ENCODE measurements at places on chromosomes 11 and 22.

- DNase-seq = no peak
Observed at GRCh38 chr11:102552020-102552419, 21.5 kb upstream of the MMP7 start.

GRCh38 chr22:32339190-32340012 lies 18.3 kb upstream of the RFPL3 start:
- DNase-seq = no peak

- DNase-seq = no peak
Observed at GRCh38 chr11:12430351-12430750, 53.0 kb downstream of the PARVA start.

GRCh38 chr22:26767351-26768155 lies 110.2 kb downstream of the MIAT start:
- no peak for DNase-seq

DNA sequence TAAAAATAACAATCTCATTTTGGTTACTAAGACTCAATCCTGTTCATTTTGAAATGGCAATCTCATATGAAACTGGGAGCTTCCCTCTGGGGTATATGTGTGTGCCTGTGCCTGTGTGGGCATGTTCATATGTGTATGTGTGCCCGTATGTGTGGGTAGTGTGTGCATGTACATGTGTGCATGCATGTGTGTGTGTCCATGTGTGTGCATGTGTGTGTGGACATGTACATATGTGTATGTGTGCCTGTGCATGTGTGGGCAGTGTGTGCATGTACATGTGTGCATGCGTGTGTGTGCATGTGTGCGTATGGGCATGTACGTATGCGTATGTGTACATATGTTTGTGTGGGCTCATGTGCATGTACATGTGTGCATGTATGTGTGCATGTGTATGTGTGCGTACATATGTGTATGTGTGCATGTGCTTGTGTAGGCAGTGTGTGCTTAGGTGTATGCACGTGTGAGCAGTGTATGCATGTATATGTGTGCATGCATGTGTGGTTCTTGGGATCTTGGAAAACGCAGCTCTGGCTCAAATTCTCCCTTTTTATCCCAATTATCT lies 24.5 kb upstream of the CACNG2 start:
- DNase-seq = no peak

DNA sequence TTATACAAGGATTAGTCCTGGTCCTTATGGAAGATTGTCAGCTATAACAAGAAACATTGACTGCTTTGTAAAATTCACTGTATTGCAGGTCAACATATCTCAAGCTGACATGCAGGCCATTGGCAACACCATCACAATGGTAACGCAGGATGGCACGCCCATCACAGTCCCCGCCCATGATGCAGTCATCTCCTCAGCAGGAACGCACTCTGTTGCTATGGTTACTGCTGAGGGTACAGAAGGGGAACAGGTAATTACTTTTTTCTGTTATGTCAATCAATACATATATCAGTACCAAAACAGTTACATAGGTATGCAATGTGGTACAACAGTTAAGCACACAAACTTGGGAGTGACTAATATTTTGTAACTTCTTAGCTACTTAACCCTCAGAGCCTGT lies 55.3 kb downstream of the ZNF143 start:
- no peak for DNase-seq

Data from CD4-positive, alpha-beta T cell treated with Interleukin-6 for 4 hours (primary cell).